A549 treated with dexamethasone at 1 μM for 4 hours (cell line): ENCODE measurements at places on chromosomes 1 and 21. TPM values are rescaled to one million over a fixed set of nuclear protein-coding genes. Genes with fewer than 3 reads are reported as not detected.

The SPRR2B gene
- not detected in 5 replicates for total RNA-seq

The ALX3 gene
- not detected in 5 replicates for total RNA-seq

The NBPF6 gene
- total RNA-seq: not detected in 5 replicates

The SUCO gene
- total RNA-seq: 8.8 to 12.4 TPM (median 9.7 TPM) in 5 replicates

The TRIM17 gene
- total RNA-seq: not detected in 5 replicates

The PDC gene
- not detected in 5 replicates for total RNA-seq

The PBX1 gene
- 9.5 to 18.0 TPM (median 15.8 TPM) in 5 replicates for total RNA-seq

The MCOLN2 gene
- 1.9 to 2.4 TPM (median 2.3 TPM) in 5 replicates for total RNA-seq

The HFM1 gene
- total RNA-seq: 0.07 to 0.14 TPM in 2 of 5 replicates, not detected in the others

The RGS7 gene
- total RNA-seq: 0.05 TPM in 1 of 5 replicates, not detected in the others

The ZFP69 gene
- total RNA-seq: not detected in 5 replicates

The FAAP20 gene
- 36.0 to 57.8 TPM (median 54.6 TPM) in 5 replicates for total RNA-seq

The OR10Z1 gene
- total RNA-seq: not detected in 5 replicates

The TLCD4 gene
- 6.3 to 15.6 TPM (median 11.1 TPM) in 5 replicates for total RNA-seq

The UMODL1 gene
- total RNA-seq: not detected in 5 replicates

The MFAP2 gene
- 0.57 to 2.0 TPM (median 1.3 TPM) in 5 replicates for total RNA-seq

The PGLYRP4 gene
- not detected in 5 replicates for total RNA-seq

The PAQR6 gene
- 2.4 to 4.7 TPM (median 2.8 TPM) in 5 replicates for total RNA-seq

The FCRL1 gene
- total RNA-seq: not detected in 5 replicates

The C1orf159 gene
- total RNA-seq: 8.5 to 13.5 TPM (median 12.3 TPM) in 5 replicates

The HYI gene
- 12.7 to 14.9 TPM (median 14.3 TPM) in 5 replicates for total RNA-seq

The HSD3B2 gene
- not detected in 5 replicates for total RNA-seq

The NDUFV3 gene
- 20.0 to 21.2 TPM (median 20.1 TPM) in 5 replicates for total RNA-seq

The CAPN8 gene
- 0.81 to 2.0 TPM (median 2.0 TPM) in 5 replicates for total RNA-seq

The TAS1R1 gene
- total RNA-seq: not detected in 5 replicates

The TOMM40L gene
- 9.3 to 11.1 TPM (median 11.0 TPM) in 5 replicates for total RNA-seq

The OMA1 gene
- 6.1 to 7.3 TPM (median 6.9 TPM) in 5 replicates for total RNA-seq

The EVI5 gene
- total RNA-seq: 5.9 to 8.8 TPM (median 8.5 TPM) in 5 replicates

The LRRC53 gene
- total RNA-seq: not detected in 5 replicates

The PEAR1 gene
- 5.0 to 9.3 TPM (median 6.5 TPM) in 5 replicates for total RNA-seq

The CFHR1 gene
- total RNA-seq: 0.17 to 0.19 TPM (median 0.18 TPM) in 5 replicates

The DYNLT4 gene
- 0.38 to 0.73 TPM (median 0.53 TPM) in 4 of 5 replicates, not detected in the other for total RNA-seq

The AMY2A gene
- total RNA-seq: not detected in 5 replicates

The DRAXIN gene
- total RNA-seq: 0.03 to 0.11 TPM (median 0.06 TPM) in 5 replicates

The SPRR2A gene
- total RNA-seq: 0.12 TPM in 1 of 5 replicates, not detected in the others

The C1orf185 gene
- total RNA-seq: not detected in 5 replicates

The RHCE gene
- total RNA-seq: 0.09 TPM in 1 of 5 replicates, not detected in the others

The CASZ1 gene
- 1.5 to 2.3 TPM (median 1.8 TPM) in 5 replicates for total RNA-seq

The PSMB4 gene
- 345 to 394 TPM (median 364 TPM) in 5 replicates for total RNA-seq

The MEX3A gene
- total RNA-seq: 0.76 to 2.6 TPM (median 1.7 TPM) in 5 replicates
